ENCODE measurements at places on chromosomes 2 and 18.
A peak's percentile ranks its signal among the peaks of the same experiment; 100 is the strongest.

DNA sequence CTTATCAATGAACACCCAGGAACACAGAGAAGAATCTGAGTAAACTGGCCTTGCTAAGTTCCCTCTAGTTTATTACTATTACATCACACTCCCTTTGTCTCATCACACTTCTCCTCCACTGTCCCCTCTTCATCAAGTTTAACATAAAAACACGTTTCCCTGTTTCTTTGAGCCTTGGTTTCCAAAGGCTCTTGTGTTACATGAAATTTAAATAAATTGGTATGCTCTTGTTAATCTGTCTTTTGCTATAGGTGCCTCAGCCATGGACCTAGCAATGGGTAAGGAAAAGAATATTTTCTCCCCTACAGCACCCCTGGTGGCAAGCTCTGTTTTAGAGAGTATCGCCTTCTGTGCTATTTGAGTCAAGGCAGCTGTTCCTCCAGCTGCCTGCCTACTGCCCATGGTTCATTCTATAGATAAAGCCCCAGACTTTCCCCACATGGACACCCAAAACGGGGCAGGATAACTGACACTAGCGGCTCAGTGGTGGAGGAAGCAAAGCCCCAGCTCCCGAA, 31.8 kb downstream of the TGIF1 start:
- no peaks in the 10 kb centered on the region for H3K36me3 ChIP-seq
- H3K4me1 ChIP-seq = peaks cover 38% of the 10 kb centered on the region
- peak overlapping the region; percentile 3 for H3K27ac ChIP-seq
- no peaks in the 10 kb centered on the region for H3K27me3 ChIP-seq

- no peak for DNase-seq
- H3K27me3 ChIP-seq = no peaks in the 10 kb centered on the region
- H3K4me3 ChIP-seq = no peak overlapping the region
- H3K4me1 ChIP-seq = no peaks in the 10 kb centered on the region
- H3K27ac ChIP-seq = no peak overlapping the region
Observed at GRCh38 chr18:61683856-61684255, 209.0 kb downstream of the RNF152 start.

- H3K4me1 ChIP-seq = peaks cover 23% of the 10 kb centered on the region
- H3K36me3 ChIP-seq = no peaks in the 10 kb centered on the region
- peak; percentile 92 for DNase-seq
- no peak overlapping the region for H3K4me3 ChIP-seq
Observed at GRCh38 chr2:241443486-241444223, 64.7 kb downstream of the STK25 start.

DNA sequence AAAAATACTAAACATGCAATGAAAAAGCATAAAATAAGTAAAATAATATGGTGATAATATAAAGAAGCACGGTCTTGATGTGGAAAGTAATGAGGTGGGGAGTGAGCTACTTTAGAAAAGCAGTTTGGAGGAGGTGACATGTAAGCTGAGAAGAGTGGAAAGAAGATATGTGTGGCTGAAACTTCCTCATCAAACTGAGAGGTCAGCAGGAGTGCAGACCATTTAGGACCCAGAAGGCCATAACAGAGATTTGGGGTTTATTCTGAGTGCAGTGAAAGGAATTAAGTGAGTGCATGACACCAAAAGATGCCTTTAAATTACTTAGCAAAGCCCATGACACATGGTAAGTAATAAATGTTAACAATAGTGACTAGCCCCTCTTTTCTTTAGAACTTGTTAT, 24.4 kb upstream of the TMEM182 start:
- no peaks in the 10 kb centered on the region for H3K27me3 ChIP-seq
- H3K4me1 ChIP-seq = peaks cover 35% of the 10 kb centered on the region
- H3K36me3 ChIP-seq = peaks cover 3% of the 10 kb centered on the region
- H3K4me3 ChIP-seq = peak overlapping the region; percentile 85
- no peak overlapping the region for H3K27ac ChIP-seq

- H3K36me3 ChIP-seq = no peaks in the 10 kb centered on the region
- H3K4me3 ChIP-seq = no peak overlapping the region
- H3K27ac ChIP-seq = no peak overlapping the region
- H3K27me3 ChIP-seq = no peaks in the 10 kb centered on the region
- DNase-seq = no peak
Observed at GRCh38 chr18:23135550-23136325, 453 bp downstream of the CABLES1 start.

DNA sequence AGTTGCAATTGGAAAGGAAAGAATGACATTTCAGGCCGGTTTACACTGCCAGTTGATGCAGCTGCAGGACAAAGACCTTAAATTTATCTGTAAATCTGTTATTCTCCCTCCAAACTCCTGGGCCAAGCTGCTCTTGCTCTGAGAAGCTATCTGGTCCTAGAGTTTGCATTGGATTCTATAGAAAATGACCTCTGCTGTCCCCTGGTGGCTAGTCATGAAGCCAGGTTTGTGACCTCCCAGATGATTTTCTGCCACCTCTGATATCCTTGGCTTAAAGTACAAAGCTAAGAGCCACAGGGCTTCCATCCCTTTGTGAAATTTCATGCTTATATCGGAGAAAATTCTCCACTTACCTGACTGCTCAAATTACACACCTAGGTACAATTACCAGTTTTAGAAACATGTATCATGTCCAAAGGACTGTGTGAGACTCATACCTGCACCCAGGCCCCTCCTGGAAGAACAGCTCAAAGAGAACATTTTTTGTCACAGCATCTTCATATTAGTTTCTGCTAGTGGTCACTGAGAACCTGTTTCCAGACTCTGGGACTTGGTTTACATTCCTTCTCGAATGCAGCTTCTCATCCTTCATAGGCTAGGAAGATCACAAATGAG, 28.9 kb upstream of the IER3IP1 start:
- H3K36me3 ChIP-seq = no peaks in the 10 kb centered on the region
- peak; percentile 85 for DNase-seq
- H3K4me1 ChIP-seq = peaks cover 32% of the 10 kb centered on the region
- H3K27me3 ChIP-seq = 0 out of 2 replicates have a peak, but pooled peaks cover 3% of the 10 kb centered on the region

GRCh38 chr2:202005272-202005887, 28.3 kb upstream of the FZD7 start:
- H3K4me3 ChIP-seq = no peak overlapping the region
- no peak overlapping the region for H3K27ac ChIP-seq

DNA sequence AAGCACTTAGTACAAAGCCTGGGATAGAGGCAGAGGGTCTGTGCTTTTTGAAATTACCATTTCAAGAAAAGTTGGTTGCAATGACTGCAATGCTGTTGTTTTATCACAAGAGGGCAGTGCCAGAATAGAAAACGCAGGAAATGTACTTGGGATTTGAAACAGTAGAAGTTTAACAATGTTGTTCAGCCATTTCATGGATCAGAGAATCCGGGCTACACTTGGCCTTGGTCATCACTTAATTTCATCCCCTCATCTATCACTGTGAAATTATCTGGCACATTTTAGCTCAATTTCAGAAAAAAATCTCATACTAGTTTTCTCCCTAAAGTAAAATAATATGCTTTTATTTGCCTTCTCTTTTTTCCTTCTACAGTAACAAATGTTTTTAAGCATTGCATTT, 70.8 kb downstream of the RAPGEF4 start:
- H3K4me1 ChIP-seq = no peaks in the 10 kb centered on the region
- no peak overlapping the region for H3K4me3 ChIP-seq
- no peaks in the 10 kb centered on the region for H3K27me3 ChIP-seq
- H3K36me3 ChIP-seq = no peaks in the 10 kb centered on the region
- no peak overlapping the region for H3K27ac ChIP-seq

DNA sequence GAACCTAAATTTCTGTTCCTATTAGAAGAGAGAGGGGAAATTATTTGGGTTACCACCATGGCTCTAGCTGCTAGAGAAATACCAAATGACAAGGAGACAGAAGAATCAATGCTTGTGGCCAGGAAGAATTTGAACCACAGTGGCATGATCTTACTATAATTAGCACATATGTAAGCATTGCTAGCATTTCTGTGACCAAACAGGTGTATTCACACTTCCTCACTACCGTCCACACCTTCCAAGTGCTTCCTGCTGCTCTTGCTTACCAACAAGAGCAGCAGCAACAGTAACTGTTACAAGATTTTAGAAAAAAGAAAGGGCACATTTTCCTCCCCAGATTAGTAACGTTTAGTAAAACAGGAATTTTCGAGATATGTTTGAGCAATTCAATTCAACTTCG, 60.5 kb downstream of the CDH7 start:
- DNase-seq = no peak
- no peak overlapping the region for H3K27ac ChIP-seq
- H3K4me1 ChIP-seq = peaks cover 5% of the 10 kb centered on the region
- no peaks in the 10 kb centered on the region for H3K36me3 ChIP-seq

GRCh38 chr2:183948861-183949260, 649.5 kb upstream of the ZNF804A start:
- DNase-seq = no peak
- no peaks in the 10 kb centered on the region for H3K4me1 ChIP-seq
- no peaks in the 10 kb centered on the region for H3K36me3 ChIP-seq
- no peak overlapping the region for H3K4me3 ChIP-seq
- no peak overlapping the region for H3K27ac ChIP-seq

DNA sequence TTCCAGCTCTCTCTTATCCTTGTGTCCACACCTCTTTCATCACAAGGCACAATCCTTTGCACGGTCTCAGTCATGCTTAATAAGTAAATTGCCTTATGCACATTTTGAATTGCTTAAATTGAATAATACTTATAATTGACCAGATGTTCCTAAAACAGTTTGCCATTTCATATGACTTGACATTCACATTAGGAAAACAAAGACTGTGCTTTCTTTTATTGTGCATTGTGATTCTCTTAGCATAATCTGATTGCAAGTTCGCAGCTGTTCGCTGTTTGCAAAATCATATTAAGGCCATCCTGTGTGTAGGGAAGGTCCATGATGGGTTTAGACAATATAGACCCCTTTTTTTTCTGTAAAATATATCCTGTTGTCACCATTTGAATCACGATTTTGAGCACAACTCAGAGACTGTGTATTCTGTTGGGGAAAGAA, 75.6 kb downstream of the RNF144A start:
- no peak for DNase-seq
- H3K36me3 ChIP-seq = no peaks in the 10 kb centered on the region
- H3K27ac ChIP-seq = no peak overlapping the region

GRCh38 chr2:170252414-170252813, 74.5 kb downstream of the MYO3B start:
- no peaks in the 10 kb centered on the region for H3K27me3 ChIP-seq
- no peaks in the 10 kb centered on the region for H3K4me1 ChIP-seq
- no peak for DNase-seq
- no peak overlapping the region for H3K4me3 ChIP-seq
- H3K27ac ChIP-seq = no peak overlapping the region

DNA sequence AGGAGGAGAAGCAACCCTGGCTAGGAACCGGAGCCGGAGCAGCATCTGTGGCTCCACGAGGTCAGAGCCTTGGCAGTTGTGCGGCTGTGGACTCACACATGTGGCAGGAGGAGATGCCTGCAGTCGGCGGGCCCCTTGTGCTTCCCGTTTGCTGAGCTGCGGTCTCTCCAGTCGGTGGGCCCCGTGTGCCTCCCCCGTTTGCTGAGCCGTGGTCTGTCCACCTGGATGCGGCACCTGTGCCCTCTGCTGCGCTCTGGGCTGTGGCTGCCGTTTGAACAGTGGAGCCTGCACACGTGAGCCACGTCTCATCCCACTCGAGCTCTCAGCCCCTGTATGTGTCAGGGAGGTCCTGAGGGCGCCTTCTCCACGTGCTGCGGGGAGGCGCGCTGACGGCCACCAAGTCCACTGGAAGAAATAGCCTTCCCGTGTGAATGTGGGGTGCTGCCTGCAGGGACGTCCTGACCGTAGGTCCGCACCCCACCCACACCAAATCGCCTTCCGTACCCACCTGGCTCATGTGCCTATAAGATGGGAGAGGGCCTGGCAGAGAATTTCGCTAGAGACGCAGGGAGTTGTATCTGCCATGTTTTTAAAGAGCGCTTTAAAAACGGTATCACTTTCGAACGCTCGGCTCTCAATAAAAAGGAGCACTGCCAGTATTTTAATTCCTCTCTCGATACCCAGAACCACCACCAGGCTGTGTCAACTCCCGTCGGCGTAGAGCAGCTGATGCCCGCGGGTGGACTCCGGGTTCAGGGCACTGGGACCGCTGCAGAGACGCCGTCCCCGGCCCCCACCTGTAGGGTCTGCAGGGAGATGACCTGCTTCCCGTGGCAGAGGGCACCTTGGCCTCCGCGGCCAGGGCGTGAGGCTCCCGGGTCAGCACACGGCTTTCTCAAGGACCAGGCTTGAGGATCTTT, 117.0 kb downstream of the NFATC1 start:
- H3K27ac ChIP-seq = no peak overlapping the region
- 0 out of 2 replicates have a peak, but pooled peaks cover 5% of the 10 kb centered on the region for H3K36me3 ChIP-seq
- peaks cover 9% of the 10 kb centered on the region for H3K4me1 ChIP-seq
- no peak overlapping the region for H3K4me3 ChIP-seq
- H3K27me3 ChIP-seq = no peaks in the 10 kb centered on the region

- H3K4me1 ChIP-seq = peaks cover 49% of the 10 kb centered on the region
- no peaks in the 10 kb centered on the region for H3K27me3 ChIP-seq
- H3K36me3 ChIP-seq = no peaks in the 10 kb centered on the region
- H3K4me3 ChIP-seq = no peak overlapping the region
- no peak for DNase-seq
- H3K27ac ChIP-seq = no peak overlapping the region
Observed at GRCh38 chr18:79962311-79962710, 2.1 kb upstream of the HSBP1L1 start.

- no peak for DNase-seq
- peaks cover 5% of the 10 kb centered on the region for H3K4me1 ChIP-seq
- no peaks in the 10 kb centered on the region for H3K27me3 ChIP-seq
- H3K27ac ChIP-seq = no peak overlapping the region
Observed at GRCh38 chr2:6832596-6833299, 33.0 kb downstream of the CMPK2 start.

DNA sequence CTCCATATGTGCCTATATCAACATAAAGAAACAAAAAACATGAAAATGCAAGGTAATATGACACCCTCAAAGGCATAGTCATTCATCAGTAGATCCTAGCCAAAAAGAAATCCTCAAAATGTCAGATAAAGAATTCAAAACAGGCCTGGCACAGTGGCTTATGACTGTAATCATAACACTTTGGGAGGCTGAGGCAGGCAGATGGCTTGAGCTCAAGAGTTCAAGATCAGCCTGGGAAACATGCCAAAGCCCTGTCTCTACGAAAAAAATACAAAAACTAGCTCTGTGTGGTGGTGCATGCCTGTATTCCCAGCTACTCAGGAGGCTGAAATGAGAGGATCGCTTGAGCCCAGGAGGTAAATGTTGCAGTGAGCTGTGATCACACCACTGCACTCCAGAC, 284.6 kb upstream of the KLHL29 start:
- no peak overlapping the region for H3K27ac ChIP-seq
- H3K4me1 ChIP-seq = no peaks in the 10 kb centered on the region
- H3K27me3 ChIP-seq = peaks cover 3% of the 10 kb centered on the region
- H3K36me3 ChIP-seq = no peaks in the 10 kb centered on the region
- DNase-seq = no peak
- H3K4me3 ChIP-seq = no peak overlapping the region

Data from Karpas-422 (cell line).